AG09309 (cell line): ENCODE measurements at places on chromosomes 12 and 14.

DNA sequence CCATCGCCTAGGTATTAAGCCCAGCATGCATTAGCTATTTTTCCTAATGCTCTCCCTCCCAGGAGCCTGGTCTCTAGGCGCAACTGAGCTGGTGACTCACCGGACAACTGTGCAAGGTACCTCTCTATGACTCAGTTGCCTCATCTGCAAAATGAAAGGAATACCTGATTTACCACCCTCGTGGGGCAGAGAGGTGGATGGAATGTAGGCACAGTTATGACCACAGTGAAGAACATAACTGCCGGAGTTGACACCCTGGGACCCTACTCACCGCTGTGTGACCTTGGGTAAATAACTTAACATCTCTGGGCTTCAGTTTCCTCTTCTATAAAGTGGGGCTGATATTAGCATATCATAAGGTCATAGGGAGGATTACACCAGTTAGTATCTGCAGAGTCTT is 22.6 kb downstream of the BCL11B start:
- DNase-seq: no peak

GRCh38 chr12:78035901-78036606 is 205.4 kb downstream of the NAV3 start:
- DNase-seq: no peak

DNA sequence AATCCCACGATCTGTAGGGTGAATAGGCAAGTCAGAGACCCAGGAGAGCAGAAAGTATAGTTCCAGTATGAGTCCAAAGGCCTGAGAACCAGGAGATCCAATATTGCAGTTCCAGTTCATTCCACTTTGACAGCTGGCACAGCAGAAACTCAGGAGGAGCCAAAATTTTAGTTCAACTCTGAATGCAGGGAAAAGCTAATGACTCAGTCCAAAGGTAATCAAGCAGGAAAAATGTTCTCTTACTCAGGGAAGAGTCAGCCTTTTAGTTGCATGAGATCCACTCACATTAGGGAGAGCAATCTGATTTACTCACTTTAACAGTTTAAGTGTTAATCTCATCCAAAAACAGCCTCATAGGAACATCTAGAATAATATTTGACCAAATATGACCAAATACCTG is 130.2 kb upstream of the LRFN5 start:
- no peak for DNase-seq

- DNase-seq: no peak
Measured at GRCh38 chr12:25853316-25854095, 105.0 kb upstream of the RASSF8 start.

GRCh38 chr12:5257763-5258495 is 174.0 kb upstream of the NTF3 start:
- DNase-seq: no peak

DNA sequence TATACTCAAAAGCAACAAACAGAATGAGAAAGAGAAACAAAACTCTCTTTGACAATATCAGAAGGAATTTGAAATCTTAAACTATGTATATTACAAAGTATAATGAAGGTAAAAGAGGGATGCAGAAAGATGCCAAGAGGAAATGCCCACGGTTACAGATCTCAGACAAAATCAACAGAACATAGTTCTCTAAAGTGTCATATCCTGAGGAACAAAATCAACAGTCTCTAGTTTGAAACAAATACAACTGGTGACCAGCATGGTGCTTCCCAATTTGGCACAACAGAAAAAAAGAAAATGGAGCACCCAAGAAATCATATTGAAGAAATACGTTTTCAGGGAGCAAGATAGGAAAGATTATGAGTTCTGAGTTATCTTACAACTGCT is 116.5 kb downstream of the METTL25 start:
- DNase-seq: no peak

DNA sequence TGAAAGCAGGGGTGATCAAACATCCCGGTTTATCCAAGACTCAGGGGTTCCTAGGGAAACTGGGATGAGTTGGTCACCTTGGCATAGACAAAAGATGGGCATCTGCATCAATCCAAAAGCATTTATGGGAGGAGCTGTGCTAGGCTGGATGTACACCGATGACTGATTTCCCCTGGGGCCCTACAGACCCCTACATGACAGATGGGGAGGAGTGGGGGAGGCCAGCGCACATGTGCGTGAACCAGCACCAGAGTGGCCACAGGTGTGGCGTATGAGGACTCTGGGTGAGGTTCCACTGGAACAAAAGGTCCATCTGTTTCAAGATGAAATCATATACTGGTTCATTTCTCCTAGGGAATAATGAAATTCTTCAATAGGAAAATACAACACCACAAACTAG is 210.4 kb downstream of the ITPR2 start:
- no peak for DNase-seq

DNA sequence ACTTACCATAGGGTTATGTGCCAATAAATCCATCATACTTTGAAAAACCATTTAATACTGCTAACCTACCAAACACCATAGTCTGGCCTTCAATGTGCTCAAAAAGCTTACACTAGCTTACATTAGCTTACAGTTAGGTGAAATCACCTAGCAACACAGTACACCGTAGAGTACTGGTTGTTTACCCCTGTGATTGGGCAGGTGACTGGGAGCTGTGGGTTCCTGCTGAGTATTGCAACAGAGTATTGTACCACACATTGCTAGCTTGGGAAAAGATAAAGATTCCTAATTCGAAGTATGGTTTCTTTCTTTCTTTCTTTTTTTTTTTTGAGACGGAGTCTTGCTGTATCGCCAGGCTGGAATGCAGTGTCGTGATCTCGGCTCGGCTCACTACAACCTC is 5.6 kb downstream of the ATP5MC2 start:
- DNase-seq: no peak

DNA sequence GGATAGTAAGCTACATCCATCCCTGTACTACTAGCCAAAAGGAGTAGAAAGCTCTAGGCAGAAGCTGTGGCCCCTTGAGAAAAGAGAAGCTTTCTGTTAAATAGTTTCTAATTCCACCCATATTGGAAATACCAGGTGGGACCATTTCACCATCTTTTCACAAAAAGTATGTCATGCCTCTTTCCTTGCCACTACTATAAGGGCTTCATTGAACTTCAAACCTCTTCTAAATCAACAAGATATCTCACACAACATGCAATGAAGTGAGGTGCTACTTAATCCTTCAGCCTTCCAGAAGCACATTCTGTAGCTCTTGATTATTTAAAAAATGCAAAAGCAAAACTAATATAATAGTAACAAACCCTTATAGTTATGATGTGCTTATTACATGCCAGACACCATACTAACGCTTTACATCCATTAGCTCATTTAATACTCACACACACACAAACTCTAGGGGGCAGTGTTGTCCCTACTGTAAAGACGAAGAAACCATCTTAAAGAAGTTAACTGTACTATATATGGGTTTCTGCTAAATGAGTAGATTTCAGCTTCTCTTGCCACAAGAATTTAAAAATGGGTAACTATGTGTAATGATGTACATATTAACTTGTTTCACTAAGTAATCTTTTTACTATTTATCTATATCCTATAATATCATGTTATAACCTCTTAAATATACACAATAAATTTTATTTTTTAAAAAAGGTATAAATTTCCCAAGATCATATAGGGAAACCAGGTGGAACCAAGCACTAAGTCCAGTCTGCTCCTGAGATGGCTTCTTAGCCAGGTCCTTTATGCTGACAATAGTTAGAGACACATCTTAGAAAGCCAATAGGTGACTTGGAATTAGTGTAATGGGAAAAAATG is 124.4 kb downstream of the RPS29 start:
- peak; percentile 53 for DNase-seq

DNA sequence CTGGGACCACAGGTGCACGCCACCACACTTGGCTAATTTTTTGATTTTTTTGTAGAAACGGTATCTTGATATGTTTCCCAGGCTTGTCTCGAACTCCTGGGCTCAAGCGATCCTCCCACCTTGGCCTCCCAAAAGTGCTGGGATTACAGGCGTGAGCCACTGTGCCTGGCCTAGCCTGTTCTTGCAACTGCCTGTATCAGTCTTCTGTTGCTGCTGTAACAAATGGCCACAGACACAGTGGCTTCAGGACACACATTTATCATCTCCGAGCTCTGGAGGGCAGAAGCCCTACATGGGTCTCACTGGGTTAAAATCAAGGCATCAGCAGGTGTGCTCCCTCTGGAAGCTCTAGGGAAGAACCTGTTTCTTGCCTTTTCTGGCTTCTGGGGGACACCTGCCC is 79.9 kb upstream of the NCOR2 start:
- no peak for DNase-seq

DNA sequence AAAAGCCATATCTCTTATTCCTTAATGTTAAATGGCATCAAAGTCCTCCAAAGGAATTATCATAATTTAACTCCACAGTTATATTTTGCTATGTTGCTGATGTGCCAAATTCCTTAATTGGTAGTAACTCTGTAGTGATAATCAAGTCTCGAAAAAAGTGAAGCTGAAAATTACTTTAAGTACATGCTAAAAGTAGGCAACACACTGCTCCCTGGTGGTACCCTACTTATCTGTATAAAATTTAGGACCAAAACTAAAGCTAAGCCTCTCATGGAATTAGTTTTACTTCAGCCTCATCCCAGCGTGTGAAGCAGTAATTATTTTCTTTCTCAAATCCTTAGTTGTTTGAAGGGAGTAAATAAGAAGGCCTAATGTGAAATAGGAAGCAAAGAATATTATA is 132.8 kb downstream of the TTLL5 start:
- peak; percentile 10 for DNase-seq

DNA sequence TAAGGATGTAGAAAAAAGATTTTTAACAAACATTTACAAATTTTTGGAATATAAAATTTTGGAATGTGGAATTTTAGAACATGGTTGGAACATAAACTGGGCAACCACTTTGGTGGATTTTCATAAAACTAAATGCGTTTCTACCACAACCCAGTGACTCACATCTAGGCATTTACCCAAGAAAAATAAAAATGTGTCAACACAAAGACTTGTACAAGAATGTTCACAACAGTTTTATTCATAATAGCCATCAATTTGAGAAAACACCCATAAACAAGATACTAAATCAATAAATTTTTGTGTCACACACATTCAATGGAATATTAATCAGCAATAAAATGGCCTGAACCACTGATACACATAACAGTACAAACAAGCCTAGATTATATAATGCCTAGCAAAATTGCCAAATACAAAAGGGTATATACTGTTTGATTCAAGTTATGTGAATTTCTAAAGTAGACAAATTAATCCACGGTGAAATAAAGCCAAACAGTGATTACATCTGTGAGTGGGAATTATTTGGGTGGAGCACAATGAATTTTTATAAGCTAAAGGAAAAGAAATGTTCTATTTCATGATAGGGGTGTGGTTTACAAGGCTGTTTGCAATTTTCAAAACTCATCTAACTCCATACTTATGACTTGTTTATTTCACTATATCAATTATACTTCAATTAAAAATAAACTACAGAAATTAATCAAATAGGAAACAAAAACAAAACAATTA is 415.2 kb upstream of the OR4E1 start:
- DNase-seq: no peak

GRCh38 chr14:64698903-64699302 is 5.3 kb upstream of the PLEKHG3 start:
- DNase-seq: no peak

DNA sequence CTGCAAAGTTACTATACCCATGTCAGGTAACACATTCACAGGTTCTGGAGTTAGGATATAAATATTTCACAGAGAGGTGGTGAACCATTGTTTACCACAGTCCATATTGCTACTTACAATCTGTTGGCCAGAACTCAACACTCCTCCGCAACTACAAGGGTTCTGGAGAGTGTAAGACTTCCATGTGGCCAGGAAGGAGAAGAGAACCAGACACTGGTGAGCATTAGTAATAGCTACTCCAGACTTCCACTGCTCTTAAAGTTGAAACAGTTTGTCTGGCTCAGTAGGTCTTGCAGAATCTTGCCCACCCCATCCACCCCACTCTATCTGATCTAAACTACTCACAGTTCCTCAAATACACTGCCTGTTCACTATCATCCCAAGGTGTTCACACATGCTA is 369.6 kb downstream of the DUSP6 start:
- DNase-seq: no peak

DNA sequence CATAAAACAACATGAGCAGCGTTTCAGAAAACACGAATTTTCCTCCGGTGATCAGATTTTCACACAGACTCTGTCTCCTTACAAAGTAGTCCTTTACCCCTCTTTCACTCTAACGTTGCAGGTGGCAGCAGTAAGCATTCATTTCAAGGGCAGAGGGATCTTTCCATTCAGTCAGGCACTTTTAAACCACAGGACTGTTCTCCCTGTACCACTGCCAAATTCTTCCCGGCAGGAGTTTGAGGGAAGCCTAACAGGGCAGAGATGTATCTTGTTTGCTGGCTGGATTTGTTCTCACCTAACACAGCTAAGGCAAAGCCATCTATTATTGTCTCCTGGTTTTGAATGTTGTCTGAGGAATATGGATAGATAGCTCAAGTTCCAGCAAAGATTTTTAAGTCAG is 1187.3 kb upstream of the SEL1L start:
- DNase-seq: no peak

DNA sequence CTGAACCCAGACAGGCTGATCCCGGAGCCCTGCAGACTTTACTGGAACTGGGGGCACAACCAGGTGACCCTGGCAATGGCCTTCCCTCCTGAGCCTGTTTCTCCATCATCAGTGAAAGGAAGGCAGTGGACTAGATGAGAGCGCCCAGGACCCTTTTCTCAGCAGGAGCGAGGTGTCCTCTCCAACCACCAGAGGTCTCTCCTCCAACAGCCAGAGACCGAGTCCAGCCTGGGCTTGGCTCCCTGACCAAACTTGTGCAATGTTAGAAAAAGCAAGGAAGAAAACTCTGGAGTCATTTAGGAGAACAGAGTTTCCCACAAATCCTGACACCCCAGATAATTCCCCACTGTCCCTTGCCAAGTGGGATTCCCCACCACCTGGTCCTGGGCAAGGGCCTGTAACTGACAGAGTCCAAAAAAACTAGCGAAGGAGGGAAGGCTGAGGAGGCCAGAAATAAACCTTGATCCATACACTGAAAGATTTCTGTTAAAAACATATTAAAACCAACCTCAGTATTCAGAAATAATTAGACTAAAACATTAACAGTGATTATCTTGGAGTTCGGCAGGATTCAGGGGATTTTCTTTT is 9.0 kb downstream of the RPS6KL1 start:
- DNase-seq: peak; percentile 37

DNA sequence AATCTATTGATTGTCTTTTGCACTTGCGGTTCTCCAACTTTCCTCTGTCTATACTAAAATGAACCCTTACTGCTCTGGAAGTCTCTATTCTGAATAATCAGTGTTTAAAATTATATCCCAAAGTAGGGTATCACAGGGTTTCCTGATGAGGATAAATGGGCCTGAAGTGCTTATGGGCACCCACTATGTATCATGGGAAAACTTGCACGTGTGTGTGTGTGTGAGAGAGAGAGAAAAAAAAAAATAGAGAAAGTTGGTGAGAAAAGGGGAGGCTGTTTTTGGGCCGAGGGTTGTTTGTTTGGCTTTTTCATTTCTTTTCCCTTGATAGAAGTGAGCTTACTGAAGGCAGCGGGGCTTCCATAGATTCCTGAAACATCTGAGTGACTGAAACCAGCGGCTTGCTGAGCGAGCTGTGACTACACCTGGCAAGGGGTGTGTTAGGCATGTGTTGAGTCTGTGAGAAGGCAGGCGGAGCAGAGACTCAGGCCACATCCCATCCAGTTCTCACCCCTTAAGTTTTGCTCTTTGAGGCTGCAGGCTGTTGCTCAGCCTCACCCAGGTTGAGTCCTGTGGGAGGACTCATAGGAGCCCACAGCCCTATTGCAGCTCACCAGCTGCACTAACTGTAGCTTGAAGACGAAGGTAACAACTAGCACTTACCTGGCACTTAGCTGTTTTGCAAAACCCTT is 17.2 kb downstream of the PPFIBP1 start:
- DNase-seq: no peak
